ENCODE measurements at places on chromosomes 3 and 15. TPM values are rescaled to one million over a fixed set of nuclear protein-coding genes. Genes with fewer than 3 reads are reported as not detected.

C3orf85 gene
- not detected for total RNA-seq

SOX2 gene
- not detected for total RNA-seq

GPR62 gene
- not detected for total RNA-seq

SLC12A8 gene
- 12.4 TPM for total RNA-seq

ZNF80 gene
- total RNA-seq: not detected

PLSCR1 gene
- total RNA-seq: 44.1 TPM

TEX9 gene
- total RNA-seq: 8.7 TPM

CD200R1 gene
- total RNA-seq: under 0.01 TPM

FEZF2 gene
- total RNA-seq: not detected

CAV3 gene
- not detected for total RNA-seq

TMEM207 gene
- not detected for total RNA-seq

RASGRF1 gene
- not detected for total RNA-seq

XXYLT1 gene
- total RNA-seq: 29.0 TPM

ZPLD1 gene
- 0.19 TPM for total RNA-seq

OIP5 gene
- 2.3 TPM for total RNA-seq

IL17RE gene
- total RNA-seq: 0.56 TPM

KLF15 gene
- total RNA-seq: 0.38 TPM

ZCWPW2 gene
- total RNA-seq: 0.38 TPM

SEMA6D gene
- total RNA-seq: 9.9 TPM

CCDC66 gene
- 15.9 TPM for total RNA-seq

CISH gene
- 0.28 TPM for total RNA-seq

CPN2 gene
- total RNA-seq: not detected

Measured in regular cardiac myocyte (primary cell).